ENCODE measurements at places on chromosomes 5 and 9.

GRCh38 chr9:12816656-12817101 is 41.9 kb downstream of the LURAP1L start:
- DNase-seq: no peak

GRCh38 chr5:107915176-107915812 is 244.6 kb upstream of the EFNA5 start:
- no peak for DNase-seq

DNA sequence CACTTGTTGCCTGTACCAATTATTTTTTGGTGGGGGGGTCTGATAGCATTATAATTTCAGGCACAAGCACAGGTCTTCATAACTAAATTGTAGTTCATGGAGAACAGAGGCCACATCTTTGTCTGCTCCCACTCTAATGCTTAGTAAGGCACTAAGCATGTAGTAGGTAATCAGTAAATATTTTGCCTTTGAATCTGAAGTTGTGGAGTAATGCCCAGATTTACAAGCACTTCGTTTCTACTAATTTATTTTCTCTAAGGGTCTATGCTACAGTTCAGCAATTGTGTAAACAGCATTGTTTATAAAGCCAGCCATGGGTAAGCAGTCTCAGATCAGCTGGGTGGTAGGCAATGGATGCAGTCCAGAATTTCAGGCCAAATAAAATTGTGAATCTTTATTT is 78.6 kb downstream of the GRIA1 start:
- no peak for DNase-seq

GRCh38 chr5:97618721-97619120 is 435.7 kb upstream of the RIOK2 start:
- DNase-seq: no peak

DNA sequence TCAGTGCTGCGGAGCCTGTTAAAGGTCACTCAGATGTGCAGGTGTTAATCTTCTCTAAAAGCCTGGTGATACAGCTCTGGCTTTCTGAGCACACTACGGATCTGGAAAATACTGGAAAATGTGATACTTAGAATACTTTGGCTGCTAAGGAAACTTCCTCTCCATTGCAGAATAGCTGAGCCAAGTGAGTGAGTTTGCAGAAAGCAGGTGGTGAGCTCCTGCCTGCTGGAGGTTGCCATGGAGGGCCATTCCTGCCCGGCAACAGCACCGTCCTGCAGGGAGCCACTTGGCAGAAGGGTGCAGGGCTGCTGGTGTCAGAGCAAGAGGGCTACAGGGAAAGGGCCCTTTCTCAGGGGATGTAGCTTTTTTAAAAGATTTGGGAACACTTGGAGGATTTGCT is 40.7 kb downstream of the SECISBP2 start:
- DNase-seq: no peak

GRCh38 chr9:95413793-95414192 is 96.3 kb upstream of the FANCC start:
- no peak for DNase-seq

DNA sequence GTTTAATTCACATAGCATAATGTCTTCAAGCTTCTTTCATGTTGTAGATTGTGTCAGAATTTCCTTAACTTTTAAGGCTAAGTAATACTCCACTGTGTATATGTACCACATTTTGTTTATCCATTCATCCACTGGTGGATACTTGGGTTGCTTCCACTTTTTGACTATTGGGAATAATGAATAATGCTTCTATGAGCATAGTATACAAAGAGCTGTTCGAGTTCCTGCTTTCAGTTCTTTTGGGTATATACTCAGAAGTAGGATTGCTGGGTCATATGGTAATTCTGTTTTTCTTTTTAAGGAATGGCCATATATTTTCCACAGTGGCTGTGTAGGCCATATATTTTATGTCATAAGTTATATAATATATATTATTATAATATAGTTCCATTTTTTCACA is 3.6 kb upstream of the FAM120AOS start:
- DNase-seq: no peak

DNA sequence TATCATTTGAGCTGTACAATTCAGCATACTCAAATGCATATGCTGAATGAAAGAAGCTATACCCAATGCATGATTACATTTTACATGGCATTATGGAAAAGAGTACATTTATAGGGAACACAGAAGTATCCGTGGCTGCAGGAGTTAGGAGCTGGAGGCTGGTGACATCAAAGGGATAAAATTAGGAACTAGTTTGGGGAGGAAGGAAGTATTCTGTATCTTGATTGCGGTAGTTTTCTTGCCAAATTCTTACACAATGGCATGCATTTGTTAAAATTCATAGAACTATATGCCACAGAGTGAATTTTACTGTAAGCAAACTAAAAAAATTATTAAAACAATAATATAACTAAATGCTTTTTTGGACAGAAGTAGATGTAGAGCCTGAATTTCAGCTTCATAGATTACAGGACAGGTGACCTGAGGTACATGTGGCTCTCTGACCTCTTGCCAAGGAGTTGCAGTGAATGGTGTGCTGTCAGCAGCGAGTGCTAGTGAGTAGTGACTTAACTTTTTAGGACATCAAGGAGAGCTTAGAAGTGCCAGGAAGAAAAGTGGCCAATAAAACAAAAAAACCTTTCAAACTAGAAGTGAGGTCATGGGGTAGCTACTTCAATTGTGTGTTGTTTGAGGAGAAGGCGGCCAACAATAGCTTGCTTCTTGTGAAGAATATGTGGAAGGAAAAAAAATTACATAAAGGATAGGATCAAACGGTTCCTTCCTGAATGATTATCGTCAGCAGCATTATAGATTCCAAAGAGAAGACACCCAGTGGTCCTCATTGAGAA is 514.9 kb upstream of the CLINT1 start:
- no peak for DNase-seq

DNA sequence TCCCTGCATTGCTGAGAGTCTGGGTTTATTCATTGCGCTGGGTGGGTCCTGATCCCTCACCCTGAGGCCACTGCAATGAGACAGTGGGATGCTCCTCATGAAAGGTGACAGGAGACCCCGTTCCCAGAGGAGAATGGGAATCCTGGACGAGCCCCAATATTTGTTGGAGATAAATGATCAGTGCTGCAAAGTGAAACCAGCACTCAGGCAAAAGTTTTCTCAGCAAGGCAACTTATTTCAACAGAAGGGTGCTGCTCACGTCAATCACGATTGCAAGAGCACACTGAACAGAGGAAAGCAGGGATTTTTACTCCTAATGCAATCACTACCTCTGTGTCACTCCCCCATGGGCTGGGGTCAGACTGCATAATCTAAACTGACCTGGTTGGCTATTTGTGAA is 110.2 kb upstream of the MAMDC2 start:
- DNase-seq: no peak

DNA sequence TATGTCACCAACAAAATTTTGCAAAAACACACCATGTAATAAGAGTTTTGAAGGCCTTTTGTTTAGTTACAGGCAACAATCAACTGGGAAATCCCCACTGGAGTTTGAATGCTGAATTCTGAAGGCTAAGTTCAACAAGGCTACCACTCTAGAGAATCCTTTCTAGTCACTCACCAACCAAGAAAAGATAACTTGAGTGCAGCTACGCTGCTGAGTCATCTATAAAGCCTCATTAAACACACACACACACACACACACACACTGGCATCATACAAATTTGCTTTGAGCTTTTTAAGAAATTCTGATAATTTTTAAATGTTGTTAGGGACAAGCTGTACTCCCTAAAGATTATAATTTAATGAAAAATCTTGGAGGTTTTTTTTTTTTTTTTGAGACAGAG is 219.6 kb downstream of the DENND1A start:
- DNase-seq: no peak

DNA sequence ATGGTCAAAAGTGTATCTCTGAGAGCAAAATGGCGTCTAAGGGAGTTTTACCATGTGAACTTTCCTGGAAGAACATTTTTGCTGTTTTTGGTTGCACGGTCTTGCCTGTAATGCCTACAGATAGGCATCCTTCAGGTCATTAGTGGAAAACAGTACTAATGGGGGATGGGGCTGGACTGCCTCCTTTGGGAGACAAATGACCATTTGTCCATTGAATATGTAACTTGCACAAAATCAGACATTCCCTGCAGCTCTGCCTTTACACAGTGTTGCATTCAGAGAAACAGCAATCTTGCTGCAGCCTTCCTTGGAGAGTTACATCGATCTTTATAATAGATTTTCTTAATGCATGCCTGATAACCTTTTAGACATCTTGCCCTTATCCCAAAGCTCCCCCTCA is 138.5 kb upstream of the EGFLAM start:
- no peak for DNase-seq

DNA sequence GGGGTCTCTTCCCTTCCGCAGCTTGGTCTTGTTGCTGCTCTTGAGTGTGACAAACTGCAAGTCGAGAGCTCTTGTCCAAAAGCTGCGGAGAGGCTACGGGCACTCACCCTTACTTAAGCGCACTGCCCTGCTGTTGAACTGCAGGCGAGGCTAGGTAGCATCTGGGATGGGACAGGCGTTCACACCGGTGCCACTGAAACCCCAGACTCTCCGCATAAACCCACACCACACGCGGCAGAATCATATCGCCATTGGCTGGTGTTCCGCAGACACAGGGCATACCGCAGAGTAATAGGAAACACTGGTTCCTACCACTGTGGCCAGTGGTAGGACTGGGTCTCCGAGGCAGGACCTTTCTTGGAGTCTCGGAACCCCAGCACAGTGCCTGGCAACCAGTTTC is 2.2 kb upstream of the NPR3 start:
- DNase-seq: no peak

DNA sequence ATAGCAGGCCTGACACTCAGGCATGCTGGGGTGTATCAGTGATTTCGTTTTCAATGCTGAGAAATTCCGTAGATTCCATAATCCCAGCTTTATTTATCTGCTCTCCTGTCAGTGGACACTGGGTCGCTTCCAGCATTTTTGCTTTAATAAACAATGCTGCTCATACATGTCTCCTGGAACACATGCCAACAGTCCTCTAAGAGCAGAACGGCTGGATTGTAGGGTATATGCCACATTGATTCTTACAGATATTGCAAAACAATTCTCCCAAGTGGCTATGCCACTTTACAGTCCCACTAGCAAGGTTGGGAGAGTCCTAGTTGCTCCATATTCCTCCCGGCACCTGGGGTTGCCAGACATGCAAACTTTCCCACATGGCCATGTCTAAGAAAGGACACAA is 81.9 kb downstream of the RAPGEF1 start:
- no peak for DNase-seq

DNA sequence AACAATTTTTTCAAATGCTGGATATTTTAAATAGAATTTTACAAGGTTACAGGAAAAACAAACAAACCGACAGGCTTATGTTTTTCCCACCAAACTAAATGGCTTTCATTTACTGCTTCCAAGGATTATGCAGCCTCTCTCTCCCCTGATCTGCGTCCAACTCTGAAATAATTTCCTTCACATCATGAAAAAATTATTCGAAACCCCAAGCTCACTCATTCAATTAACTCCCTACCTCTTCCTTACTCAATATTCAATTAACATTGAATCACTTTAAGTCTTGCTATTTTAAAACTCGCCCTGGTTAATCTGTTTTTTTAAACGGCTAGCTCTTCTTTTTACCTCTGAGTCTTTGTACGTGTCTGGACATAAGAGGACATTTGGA is 336.2 kb downstream of the AGTPBP1 start:
- DNase-seq: no peak

GRCh38 chr9:112061152-112061740 is 113.9 kb downstream of the SUSD1 start:
- peak; percentile 53 for DNase-seq

GRCh38 chr5:123671711-123672456 is 159.9 kb downstream of the CSNK1G3 start:
- no peak for DNase-seq

- DNase-seq: no peak
Observed at GRCh38 chr9:29613773-29614172, 2040.5 kb upstream of the C9orf72 start.

GRCh38 chr5:113047234-113047633 is 70.6 kb downstream of the DCP2 start:
- DNase-seq: no peak

DNA sequence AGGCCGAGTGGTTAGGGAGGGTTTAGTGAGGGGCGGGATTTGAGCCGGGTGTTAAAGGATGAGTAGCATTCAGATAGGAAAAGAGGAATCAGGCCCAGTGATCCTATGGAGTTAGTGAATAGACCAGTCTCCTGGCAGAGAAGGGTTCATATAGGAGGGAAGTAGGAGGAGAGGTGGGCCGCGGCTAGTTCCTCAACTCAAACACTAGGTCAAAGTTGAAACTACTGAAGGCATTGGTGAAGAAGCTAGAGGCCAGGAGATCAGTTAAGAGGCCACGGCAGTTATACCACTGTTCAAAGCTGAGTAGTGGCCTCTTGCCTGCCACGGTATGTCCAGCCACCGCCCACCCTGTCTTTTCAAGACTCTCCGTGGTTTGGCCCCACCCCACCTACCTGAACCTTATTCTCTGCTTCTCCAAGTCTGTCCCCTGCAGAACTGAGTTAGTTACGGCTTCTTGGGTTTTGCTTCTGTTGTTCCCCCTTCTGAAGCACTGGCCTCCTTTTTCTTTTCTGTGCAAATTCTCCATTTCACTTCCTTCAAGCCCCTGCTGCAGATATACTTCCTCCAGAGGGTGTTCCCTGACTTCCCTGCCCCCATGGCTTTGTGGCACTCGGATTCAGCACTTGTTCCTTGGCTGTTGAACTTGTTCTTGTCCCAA is 1.8 kb downstream of the ZBTB34 start:
- DNase-seq: no peak

DNA sequence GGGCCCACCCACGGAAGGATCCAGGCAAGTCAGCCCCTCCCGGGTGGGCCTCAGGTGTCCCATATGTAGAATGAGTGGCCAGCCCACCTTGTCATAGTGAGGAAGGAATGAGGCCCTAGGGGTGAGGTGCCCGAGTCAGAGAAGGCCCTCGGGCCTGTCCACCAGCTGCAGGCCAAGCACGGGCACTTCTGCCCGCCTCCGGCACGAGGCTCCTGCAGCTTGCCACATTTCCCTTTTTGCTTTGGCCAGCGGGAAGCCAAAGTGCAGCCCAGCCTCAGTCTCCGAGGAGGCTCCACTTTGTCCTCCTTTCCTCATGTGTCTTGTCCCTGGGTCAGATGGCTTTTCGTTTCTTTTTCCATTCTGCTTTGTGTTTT is 72.9 kb downstream of the PSMB7 start:
- DNase-seq: no peak

DNA sequence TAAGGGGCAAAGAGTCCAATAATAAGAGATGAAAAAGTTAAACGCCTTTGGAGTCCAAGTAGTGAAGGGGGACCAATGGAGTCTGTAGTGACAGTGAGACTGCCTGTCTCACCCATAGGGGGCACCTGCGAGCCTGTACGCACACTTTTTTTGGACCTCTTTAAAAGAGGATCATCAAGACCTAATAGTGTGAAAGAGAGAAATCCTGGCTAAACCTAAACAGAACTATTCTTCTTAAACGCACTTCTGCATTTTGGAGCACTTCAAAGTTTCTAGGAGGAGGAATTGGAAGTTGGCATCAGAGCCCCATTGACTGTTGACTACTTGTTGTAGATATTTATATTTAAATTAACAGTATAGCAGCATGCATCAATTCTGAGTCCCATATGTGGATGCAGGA is 636.1 kb upstream of the KLF4 start:
- DNase-seq: no peak

GRCh38 chr5:36640949-36641348 is 34.5 kb downstream of the SLC1A3 start:
- DNase-seq: no peak

Data from thoracic aorta (tissue), 2 donors.